Cerebellar cortex (tissue), 1 donor: ENCODE measurements at places on chromosomes 2 and 18.

- DNase-seq, result no peak
These were observed 89.8 kb upstream of the GRB14 start for GRCh38 chr2:164710837-164711765.

- DNase-seq, result no peak
These were observed 237.6 kb upstream of the UBE2E3 start for GRCh38 chr2:180742801-180743200.

- no peak for DNase-seq
These were observed 133.6 kb upstream of the ERBB4 start for GRCh38 chr2:212672186-212672585.

DNA sequence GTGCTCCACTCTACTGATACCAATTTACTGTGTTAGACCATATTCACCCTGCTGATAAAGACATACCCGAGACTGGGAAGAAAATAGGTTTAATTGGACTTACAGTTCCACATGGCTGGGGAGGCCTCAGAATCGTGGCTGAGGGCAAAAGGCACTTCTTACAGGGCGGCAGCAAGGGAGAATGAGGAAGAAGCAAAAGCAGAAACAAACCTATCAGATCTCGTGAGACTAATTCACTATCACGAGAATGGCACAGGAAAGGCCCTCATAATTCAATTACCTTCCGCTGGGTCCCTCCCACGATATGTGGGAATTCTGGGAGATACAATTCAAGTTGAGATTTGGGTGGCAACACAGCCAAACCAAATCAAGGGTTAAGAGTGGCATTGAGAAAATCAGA lies 65.2 kb downstream of the LDLRAD4 start:
- DNase-seq, result no peak

- no peak for DNase-seq
These were observed 79.6 kb downstream of the EFEMP1 start for GRCh38 chr2:55843994-55844345.

DNA sequence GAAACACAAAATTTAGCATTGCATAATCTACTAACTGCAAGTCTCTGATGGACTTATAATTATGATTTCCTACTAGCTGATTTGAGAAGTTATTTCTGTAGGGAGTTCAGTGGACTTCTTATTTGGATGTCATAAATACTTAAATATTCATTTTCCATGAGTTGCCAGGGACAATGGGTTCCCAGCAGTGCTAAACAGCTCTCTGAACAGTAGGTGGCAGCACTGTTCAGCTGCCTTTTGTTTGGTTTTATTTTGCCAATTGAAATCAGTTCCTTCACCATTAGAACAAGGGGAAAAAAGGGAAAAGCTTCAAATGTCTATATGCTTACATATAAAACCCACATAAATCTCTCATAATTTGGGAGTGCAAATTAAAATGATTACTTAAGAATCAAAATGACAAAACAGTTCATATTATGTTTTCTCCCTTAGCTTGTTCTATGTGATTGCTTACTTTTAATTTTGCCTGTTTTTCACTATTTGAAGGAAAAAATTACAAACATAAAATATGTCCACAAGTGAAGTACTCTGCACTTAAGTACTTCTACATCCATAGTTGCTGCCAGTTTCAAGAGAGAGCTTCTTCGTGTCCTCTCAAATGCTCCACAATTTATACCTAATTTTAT lies 898.9 kb downstream of the CPS1 start:
- DNase-seq, result peak; percentile 89

DNA sequence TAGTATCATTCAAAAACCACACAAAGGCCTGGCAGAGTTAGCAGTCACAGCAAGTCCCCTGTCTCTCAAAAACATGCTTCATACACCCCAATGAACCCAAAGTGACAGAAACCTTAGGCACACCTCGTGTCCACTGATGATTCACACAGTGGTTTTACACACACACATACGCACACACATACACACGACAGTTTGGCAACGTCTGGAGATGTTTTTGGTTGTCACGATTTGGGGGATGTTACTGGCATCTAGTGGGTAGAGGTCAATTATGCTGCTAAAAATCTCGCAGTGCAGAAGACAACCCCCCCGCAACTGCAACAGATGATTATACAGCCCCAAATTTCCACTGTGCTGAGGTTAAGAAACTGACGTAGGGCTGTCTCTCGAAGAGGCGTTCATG lies 72.9 kb upstream of the PARD3B start:
- no peak for DNase-seq

GRCh38 chr2:157414050-157414449 lies 29.8 kb downstream of the CYTIP start:
- no peak for DNase-seq

GRCh38 chr2:68766376-68766845 lies 31.8 kb downstream of the ARHGAP25 start:
- DNase-seq, result no peak

DNA sequence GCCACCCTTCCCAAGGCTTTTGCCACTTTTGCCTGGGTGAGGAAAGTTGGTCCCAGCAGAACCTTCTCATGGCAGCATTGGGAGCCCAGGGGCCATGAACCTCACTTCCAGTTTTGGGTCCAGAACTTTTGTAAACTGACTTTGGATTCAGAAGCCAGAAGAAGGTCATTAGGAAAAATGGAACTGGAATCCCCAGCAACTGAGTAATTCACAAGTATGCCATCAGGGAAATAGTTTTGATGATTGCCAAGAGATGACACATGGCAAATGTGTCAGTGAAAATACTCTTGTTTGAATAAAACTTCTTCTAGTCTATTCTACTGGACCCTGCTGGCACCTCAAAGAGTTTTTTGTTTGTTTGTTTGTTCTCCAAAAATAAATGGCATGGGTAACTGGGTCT lies 203.7 kb downstream of the SETBP1 start:
- DNase-seq, result no peak

DNA sequence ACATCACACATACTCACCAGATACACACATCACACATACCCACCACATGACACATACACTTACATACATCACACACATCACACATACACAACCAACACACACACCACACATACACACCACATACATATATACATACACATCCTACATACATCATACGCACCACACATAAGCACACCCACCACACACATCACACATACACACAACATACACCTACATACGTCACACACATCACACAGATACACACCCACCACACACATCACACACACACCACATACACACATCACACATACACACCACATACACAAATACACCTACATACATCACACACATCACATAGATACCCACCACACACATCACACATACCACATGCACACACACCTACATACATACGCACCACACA lies 158.4 kb downstream of the NDUFA10 start:
- DNase-seq, result no peak

GRCh38 chr18:63144748-63145147 lies 174.8 kb downstream of the BCL2 start:
- no peak for DNase-seq

- DNase-seq, result no peak
These were observed 57.3 kb downstream of the GULP1 start for GRCh38 chr2:188349019-188349418.

- no peak for DNase-seq
These were observed 3.5 kb upstream of the INHBB start for GRCh38 chr2:120342446-120342845.

DNA sequence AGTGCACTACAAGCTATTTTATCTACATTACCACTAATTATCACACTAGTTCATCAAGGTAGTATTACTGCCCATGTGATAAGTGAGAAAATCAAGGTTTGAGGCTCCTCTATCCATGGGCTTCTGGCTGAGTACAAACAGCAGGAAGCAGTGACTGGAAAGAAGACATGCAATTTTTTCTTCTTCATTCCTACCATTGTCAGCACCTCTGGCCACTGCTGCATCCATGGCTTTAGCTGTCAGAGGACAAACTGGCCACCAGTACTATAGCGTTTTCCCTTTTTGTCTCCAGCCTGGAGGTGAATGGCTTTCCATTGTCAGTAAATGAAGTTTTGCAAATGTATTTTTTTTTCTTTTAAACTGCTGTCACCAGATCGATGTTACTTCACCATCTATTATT lies 674.9 kb downstream of the LRP1B start:
- no peak for DNase-seq

DNA sequence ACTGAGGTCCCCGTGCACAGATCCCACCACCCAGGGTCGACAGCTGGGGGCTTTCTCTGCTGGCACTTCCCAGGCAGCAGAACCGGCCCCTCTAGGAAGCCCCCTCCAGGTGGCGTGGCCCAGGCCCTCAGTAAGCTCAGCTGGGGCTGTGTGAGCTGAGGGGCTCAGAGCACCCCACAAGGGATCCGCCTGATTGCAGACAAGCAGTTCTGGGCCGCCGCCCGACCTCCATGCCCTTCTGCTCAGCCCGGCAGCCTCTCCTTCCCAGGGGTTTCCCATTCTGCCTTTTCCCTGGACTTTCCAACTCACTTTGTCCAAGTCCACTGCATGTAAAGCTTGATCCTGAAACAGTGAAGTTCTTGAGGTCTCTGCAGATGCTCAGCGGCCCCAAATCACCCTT lies 76.4 kb downstream of the NFATC1 start:
- no peak for DNase-seq

GRCh38 chr2:68835621-68836020 lies 35.6 kb downstream of the BMP10 start:
- no peak for DNase-seq

- DNase-seq, result no peak
These were observed 60.0 kb upstream of the OTOS start for GRCh38 chr2:240200230-240201051.

- no peak for DNase-seq
These were observed 25.8 kb downstream of the GCKR start for GRCh38 chr2:27522400-27522945.

DNA sequence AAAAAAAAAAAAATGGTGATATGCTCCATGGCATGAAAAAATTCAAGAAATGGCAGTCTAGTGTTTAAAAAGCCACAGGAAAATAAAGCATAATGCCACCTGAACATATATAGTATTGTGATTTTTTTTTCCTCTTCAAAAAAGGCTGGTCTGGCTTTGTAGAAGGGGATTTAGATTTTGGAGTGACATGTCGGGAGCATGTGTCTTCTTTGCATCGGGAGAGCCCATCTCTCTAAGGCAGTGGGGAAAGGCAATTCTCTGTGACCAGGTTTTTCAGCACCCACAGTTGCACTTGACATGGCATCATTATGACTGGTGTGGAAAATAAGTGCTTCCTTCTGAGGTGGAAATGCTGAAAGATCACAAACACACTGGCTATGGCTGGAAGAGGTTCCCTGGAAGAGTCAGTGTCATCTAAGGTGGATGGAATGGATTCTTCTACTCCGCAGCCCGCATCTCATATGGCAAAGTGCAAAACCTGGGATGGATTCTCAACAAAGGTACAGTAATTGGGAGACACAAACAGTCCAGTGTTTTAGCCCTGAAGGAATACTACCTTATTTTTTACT lies 172.5 kb downstream of the AGAP1 start:
- peak; percentile 95 for DNase-seq

DNA sequence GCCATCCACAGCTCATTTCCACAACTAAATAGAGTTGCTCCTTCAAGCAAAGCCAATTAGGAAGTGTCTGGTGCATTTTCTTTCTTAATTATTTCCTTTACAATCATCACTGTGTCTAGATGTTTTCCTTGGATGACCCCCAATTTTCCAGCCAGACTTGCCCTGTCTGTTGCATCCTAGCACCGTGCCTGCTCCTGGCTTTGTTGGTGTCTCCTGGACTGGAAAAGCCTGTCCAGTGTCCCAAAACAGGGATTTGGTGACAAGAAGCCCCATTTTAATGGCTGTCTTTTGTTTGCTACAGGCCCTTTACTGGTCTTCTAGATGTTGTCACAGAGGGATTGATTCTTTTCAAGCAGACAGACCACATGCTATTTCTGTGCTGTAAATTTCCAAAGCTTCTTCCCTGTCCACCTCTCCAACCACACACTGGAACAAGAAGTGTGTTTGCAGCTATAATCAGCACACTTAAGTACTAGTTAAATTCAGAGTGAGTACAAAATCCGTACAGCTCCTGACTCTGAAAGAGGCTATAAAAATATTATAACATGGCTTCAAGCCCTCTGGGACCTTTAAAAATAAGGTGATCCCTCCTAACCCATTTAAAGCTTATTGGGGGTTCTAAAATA lies 38.4 kb downstream of the RNF144A start:
- DNase-seq, result no peak

DNA sequence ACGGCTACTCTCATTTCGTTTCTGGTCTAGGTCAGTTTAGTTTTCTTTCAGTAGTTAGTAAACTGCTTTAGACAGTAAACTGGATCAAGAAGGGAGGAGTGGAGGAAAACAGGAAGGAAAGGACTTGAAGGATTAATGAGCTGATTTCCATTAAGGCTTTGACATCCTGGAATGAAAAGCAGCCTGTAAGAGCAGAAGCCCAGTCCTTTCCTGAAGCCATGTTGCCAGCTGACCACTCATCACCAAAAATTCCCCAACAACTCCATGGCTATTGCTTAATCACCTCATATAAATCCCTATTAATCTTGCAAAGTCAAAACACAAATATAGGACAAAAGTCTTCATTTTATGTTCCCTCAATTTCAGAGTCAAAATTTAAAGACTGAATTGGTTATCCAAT lies 113.7 kb upstream of the ZFP36L2 start:
- DNase-seq, result no peak

GRCh38 chr2:206424134-206424533 lies 19.2 kb upstream of the ADAM23 start:
- no peak for DNase-seq

DNA sequence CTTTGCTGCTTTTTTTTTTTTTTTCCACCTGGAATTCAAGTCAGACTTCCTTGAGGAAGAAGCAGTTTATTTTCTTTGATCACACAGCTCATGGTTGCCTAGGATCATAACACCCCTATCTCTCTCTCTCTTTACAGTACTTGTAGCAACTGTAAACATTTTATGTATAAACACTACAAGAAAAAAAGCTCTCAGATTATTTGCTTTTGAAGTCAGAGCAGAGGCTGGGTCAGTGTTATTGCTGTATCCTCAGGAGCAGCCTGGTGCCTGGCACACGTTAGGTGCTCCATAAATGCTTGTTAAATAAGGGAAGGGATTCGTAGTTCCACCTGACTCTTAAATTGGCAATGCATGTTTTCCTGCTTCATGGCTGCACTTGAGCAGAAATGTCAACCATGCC lies 221.2 kb downstream of the TGIF1 start:
- DNase-seq, result peak; percentile 75

DNA sequence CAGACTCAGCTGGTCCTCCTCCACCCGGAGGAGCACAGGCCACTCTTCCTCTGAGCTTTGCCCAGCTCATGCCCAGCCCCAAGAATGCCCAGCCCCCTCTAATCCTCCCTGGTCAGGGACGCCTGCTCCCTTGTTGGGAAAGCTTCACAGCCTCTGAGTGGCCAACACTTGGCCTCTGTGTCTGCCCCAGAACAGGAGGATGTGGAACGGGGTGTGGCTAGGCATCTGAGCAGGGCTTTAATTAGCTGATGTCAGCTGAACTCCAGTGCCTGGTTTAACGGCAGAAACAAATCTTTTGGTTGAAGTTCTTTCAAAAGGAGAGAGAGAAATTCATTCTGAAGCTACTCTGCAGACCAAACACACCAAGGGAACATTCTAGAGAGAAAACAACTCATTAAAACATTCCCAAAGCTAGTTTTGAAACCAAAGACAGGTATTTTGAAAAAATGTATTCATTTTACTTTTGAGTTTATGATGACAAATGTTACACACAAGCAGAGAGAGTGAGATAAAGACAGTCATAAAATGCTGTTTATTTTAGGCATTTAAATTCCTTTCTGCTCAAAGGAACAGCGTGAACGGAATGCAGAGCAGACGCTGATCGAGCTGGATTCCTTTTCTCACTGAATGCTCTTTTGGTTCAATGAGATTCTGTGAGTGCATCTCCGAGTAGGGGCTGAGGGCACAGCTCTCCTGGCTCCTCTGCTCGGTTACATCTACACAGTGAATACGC lies 63.8 kb downstream of the RTP5 start:
- no peak for DNase-seq

- no peak for DNase-seq
These were observed 188.6 kb upstream of the CDH19 start for GRCh38 chr18:66792466-66792865.

- no peak for DNase-seq
These were observed 368.7 kb downstream of the CMPK2 start for GRCh38 chr2:6497048-6497447.
